ENCODE measurements at places on chromosomes 12 and 14.
A peak's percentile ranks its signal among the peaks of the same experiment; 100 is the strongest.

- H3K36me3 ChIP-seq = no peaks in the 10 kb centered on the region
- no peak for DNase-seq
- no peaks in the 10 kb centered on the region for H3K27me3 ChIP-seq
- no peak overlapping the region for H3K4me3 ChIP-seq
Measured at GRCh38 chr12:22656376-22656775, 31.4 kb downstream of the ETNK1 start.

- H3K4me3 ChIP-seq = peak within 1 kb of the TSS; percentile 50
- peaks cover 6% of the 10 kb centered on the region for H3K27me3 ChIP-seq
- H3K27ac ChIP-seq = no peak within 1 kb of the TSS
- H3K4me1 ChIP-seq = peaks cover 57% of the 10 kb centered on the region
- DNase-seq = no peak
Measured at GRCh38 chr12:48004053-48004941, at the start of gene COL2A1. COL2A1 (minus strand) TSS chr12:48004476; CDS start chr12:48004321, 155 bp downstream.

DNA sequence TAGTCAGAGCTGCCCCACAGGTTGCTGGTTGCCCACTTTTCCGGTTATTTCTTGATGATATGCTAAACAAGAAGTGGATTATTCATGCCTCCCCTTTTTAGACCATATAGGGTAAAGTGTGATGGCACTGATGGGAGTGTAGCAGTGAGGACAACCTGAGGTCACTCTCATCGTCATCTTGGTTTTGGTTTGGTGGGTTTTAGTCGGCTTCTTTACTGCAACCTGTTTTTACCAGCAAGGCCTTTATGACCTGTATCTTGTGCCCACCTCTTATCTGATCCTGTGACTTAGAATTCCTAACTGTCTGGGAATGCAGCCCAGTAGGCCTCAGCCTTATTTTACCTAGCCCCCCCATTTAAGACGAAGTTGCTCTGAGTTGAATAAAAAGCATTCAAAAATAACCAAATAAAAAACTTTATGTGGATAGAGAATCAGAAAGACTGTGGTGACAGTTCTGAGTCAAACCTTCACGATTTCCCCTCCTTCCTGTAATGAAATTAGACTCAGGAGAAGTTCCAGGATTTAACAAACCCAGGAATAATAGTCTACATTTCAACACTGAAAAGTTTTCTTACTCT, 144.2 kb downstream of the PAWR start:
- H3K27me3 ChIP-seq = no peaks in the 10 kb centered on the region
- no peak overlapping the region for H3K4me3 ChIP-seq
- no peaks in the 10 kb centered on the region for H3K36me3 ChIP-seq
- no peak for DNase-seq

DNA sequence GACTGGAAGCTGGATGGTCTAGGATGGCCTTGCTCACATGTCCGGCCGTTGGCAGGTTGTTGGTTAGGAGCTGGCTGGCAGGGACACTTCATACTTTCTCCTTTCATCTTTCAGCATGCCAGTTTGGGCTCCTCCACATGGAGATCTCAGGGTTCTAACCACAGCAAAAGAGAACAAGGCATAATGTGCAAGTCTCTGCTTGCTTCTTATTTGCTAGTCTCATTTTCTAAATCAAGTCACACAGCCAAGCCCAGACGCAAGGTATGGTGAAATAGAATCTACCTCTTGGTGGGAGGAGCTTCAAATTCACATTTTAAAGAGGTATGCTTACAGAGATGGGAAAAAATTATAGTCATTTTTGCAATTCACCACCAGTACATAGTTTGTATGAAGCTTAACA, 69.1 kb upstream of the NAP1L1 start:
- no peaks in the 10 kb centered on the region for H3K4me1 ChIP-seq
- H3K4me3 ChIP-seq = no peak overlapping the region
- no peak overlapping the region for H3K27ac ChIP-seq
- DNase-seq = no peak
- no peaks in the 10 kb centered on the region for H3K27me3 ChIP-seq

GRCh38 chr12:87901457-87901856, 127.7 kb downstream of the C12orf50 start:
- DNase-seq = no peak
- no peak overlapping the region for H3K27ac ChIP-seq
- no peaks in the 10 kb centered on the region for H3K27me3 ChIP-seq
- no peaks in the 10 kb centered on the region for H3K4me1 ChIP-seq

DNA sequence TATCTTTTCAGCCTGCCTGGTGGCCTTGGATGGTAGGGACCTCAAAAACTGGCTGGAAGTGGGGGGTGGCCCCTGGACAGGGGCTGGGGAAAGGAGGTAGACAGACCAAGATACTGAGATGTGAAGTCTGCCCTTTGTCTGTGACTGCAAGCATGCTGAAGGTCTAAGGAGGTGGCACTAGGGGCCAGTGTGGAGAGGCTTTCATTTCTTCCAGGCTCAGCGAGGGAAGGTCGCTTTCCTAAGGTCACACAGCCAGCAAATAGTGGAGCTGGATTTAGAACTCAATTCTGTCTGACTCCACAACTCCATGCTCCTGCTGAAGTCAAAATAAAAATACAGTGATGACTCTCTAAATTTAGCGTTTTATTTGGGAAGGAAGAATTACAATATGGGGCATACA, 11.3 kb upstream of the PLBD2 start:
- no peak for DNase-seq
- H3K36me3 ChIP-seq = no peaks in the 10 kb centered on the region
- H3K4me1 ChIP-seq = 0 out of 2 replicates have a peak, but pooled peaks cover 13% of the 10 kb centered on the region
- H3K4me3 ChIP-seq = no peak overlapping the region
- peaks cover 16% of the 10 kb centered on the region for H3K27me3 ChIP-seq

GRCh38 chr12:129184127-129184928, 331.1 kb downstream of the GLT1D1 start:
- H3K4me3 ChIP-seq = no peak overlapping the region
- H3K27ac ChIP-seq = no peak overlapping the region
- no peaks in the 10 kb centered on the region for H3K4me1 ChIP-seq
- DNase-seq = no peak

DNA sequence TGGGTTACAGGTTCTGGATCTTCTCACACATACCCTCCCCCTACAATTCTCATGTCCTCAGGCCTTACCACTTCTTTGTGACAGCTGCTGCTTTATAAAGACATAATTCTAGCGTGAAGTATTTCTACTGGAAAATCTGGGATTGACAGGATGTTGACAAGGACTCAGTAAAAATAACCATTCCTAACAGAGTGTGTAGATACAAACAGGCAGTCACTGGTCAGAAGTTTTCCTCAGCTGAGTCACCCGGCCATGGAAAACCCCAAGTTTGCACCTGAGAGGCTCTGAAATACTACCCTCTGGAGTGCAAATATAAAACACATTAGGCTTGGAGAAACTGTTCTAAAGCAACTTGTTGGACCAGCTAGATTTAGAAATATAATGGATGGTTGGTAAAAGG, 54.4 kb downstream of the SPPL3 start:
- H3K36me3 ChIP-seq = peaks cover 5% of the 10 kb centered on the region
- H3K4me3 ChIP-seq = no peak overlapping the region
- DNase-seq = peak; percentile 9
- H3K27ac ChIP-seq = no peak overlapping the region
- 0 out of 2 replicates have a peak, but pooled peaks cover 16% of the 10 kb centered on the region for H3K4me1 ChIP-seq

DNA sequence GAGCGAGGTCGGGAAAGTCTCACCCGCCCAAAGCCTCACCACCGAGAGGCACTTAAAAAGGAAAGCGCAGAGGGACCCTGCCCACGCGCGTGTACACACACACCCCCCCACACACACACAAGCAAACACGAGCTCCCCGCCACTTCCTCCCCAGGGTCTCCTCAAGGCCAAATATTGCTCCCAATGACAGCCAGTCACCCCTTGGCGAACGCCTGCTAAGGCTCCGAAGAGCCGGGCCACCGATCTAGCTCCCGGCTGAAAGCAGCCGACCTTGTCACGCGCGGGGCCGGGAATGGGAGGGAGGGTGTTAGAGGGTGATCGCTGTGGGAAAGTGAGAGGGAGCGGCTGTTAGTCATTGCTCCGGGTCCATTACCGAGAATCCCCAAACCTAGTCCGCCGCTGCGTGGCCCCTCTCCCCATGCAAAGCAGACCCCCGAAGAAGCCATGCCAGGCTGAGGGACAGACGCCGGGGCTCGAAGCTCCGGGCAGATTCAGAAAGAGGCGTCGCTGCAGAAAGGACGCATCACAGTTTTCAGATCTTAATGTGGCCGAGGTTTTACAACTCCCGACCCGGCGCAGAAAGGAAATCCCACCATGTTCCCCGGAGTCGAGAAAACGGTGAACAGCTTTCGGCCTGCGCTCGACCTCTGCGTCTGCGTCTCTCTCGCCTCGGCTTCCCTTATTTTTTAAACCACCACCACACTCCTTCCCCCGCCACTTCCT, 2.6 kb downstream of the BMP4 start:
- DNase-seq = peak; percentile 24
- H3K4me3 ChIP-seq = peak overlapping the region; percentile 90
- no peaks in the 10 kb centered on the region for H3K27me3 ChIP-seq
- H3K36me3 ChIP-seq = peaks cover 38% of the 10 kb centered on the region
- peaks cover 60% of the 10 kb centered on the region for H3K4me1 ChIP-seq

- peak overlapping the region; percentile 79 for H3K4me3 ChIP-seq
- peak; percentile 12 for DNase-seq
- H3K27me3 ChIP-seq = no peaks in the 10 kb centered on the region
- no peaks in the 10 kb centered on the region for H3K36me3 ChIP-seq
Measured at GRCh38 chr14:89617481-89618329, 200.7 kb upstream of the FOXN3 start.

GRCh38 chr12:68163560-68164081, 4.1 kb upstream of the IFNG start:
- no peak for DNase-seq
- no peak overlapping the region for H3K4me3 ChIP-seq
- H3K36me3 ChIP-seq = no peaks in the 10 kb centered on the region

GRCh38 chr12:113167868-113168267, 17.4 kb downstream of the DDX54 start:
- peak overlapping the region; percentile 39 for H3K27ac ChIP-seq
- no peak for DNase-seq
- peaks cover 82% of the 10 kb centered on the region for H3K36me3 ChIP-seq
